ENCODE measurements at places on chromosomes 3 and 15.

- DNase-seq = no peak
These were observed 552.3 kb downstream of the NTRK3 start for GRCh38 chr15:87704276-87704675.

- DNase-seq = no peak
These were observed 9.2 kb downstream of the NDUFB5 start for GRCh38 chr3:179613807-179614206.

DNA sequence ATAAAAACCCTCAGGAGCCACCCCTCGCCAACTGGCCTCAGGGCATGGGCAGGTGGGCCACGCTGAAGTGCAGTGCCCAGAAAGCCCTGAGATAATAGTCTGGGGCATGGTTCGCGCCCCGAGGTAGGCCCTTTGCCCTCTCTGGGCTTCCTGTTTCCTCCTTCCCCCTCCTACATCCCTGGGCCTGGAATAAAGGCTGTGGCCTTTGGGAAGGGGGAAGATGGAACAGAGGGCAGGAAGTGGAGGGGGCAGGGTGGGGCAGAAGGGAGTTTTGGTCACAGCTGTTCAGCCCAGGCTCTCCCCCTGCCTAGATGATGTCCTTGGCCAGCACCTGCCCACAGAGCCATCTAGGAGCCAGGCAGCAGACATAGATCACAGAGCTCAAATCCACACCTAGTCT, 11.3 kb downstream of the CSRNP1 start:
- no peak for DNase-seq

- no peak for DNase-seq
These were observed 117.1 kb downstream of the THSD4 start for GRCh38 chr15:71232411-71232810.

- DNase-seq = no peak
These were observed 9.2 kb upstream of the TMEM212 start for GRCh38 chr3:171833789-171834460.

- DNase-seq = no peak
These were observed 23.8 kb upstream of the GOLGA6C start for GRCh38 chr15:75234191-75234810.

- no peak for DNase-seq
These were observed 86.2 kb upstream of the CMSS1 start for GRCh38 chr3:99731499-99731898.

GRCh38 chr15:63973212-63974009, 72.9 kb downstream of the DAPK2 start:
- no peak for DNase-seq

DNA sequence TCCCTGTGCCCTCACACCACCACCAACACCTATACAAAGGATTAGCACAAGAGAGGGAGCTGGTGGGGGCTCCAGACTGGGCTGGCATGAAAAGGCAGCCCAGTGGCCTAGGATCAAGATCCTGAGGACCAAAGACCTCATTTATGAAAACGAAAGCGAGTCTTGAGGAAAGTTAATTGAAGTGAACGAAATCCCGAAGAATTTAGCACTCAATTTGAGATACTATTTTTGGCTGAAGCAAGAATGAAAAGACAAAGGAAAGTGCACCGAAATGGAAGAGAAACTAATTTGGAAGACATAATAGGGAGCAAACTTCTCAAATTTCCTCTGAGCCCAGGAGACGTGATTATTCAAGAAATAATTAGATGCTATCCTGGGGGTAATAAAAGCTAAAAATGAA, 68.7 kb upstream of the SLC6A11 start:
- no peak for DNase-seq

- no peak for DNase-seq
These were observed 328.6 kb upstream of the RGMA start for GRCh38 chr15:93417631-93418030.

Data from cortex of kidney (tissue), 1 donor.